ENCODE measurements at places on chromosomes 7 and 10.

- DNase-seq, result no peak
Measured at GRCh38 chr10:2951235-2951835, 116.0 kb upstream of the PFKP start.

DNA sequence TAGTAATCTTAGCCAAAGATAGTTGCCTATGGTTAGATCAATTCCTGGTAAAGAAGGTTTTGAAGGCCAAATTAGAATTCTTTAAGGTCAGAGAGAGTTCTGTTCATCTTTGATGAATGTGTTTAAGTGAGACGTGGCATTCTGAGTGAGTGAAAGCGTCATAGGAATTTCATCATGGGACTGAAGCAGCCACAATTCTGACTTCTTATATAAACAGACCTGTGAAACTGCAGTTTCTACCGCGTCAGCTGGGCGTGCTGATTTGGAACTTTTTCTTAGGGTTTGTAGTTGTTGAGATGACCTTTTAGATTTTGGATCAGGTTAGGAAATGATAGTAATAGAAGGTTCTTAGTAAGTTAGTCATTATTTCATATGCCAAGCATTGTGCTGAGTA, 103.8 kb downstream of the CNNM2 start:
- no peak for DNase-seq

GRCh38 chr7:51326656-51327286, 10.2 kb upstream of the COBL start:
- no peak for DNase-seq

- DNase-seq, result peak; percentile 38
Measured at GRCh38 chr10:96287392-96288105, 16.2 kb upstream of the BLNK start.

GRCh38 chr10:118028619-118029018, 18.1 kb downstream of the RAB11FIP2 start:
- DNase-seq, result no peak

- no peak for DNase-seq
Measured at GRCh38 chr10:74548676-74549075, 277.7 kb upstream of the KAT6B start.

- no peak for DNase-seq
Measured at GRCh38 chr7:44434201-44434600, 56.3 kb downstream of the NUDCD3 start.

GRCh38 chr10:104925232-104925851, 284.3 kb downstream of the SORCS3 start:
- DNase-seq, result no peak

Data from CD4-positive, alpha-beta T cell treated with Interferon alpha-2 for 1 hour (primary cell).